ENCODE measurements at places on chromosomes 16 and 17.

DNA sequence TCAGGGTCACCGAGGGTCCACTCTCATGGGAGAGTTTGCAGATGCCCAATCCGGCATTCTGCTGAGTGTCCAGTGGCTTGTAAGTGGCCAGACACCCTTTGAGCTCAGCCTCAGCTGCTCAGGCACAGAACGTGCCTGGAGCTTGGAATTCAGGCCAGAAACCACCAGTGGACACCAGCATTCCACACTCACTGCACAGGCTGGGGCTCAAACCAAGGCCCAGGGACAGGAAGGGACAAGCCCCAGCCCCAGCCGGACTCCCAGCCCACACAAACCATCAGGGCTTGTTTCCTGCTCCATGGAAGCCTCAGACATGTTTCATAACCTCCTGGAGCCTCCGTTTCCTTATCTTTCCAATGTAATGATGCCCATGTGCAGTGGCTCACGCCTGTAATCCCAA lies 5.0 kb upstream of the NPRL3 start:
- no peak for DNase-seq

- no peak for DNase-seq
These were observed 24.3 kb downstream of the CENPV start for GRCh38 chr17:16328997-16329396.

- DNase-seq = no peak
These were observed 66.5 kb upstream of the TNRC6C start for GRCh38 chr17:77892031-77892430.

DNA sequence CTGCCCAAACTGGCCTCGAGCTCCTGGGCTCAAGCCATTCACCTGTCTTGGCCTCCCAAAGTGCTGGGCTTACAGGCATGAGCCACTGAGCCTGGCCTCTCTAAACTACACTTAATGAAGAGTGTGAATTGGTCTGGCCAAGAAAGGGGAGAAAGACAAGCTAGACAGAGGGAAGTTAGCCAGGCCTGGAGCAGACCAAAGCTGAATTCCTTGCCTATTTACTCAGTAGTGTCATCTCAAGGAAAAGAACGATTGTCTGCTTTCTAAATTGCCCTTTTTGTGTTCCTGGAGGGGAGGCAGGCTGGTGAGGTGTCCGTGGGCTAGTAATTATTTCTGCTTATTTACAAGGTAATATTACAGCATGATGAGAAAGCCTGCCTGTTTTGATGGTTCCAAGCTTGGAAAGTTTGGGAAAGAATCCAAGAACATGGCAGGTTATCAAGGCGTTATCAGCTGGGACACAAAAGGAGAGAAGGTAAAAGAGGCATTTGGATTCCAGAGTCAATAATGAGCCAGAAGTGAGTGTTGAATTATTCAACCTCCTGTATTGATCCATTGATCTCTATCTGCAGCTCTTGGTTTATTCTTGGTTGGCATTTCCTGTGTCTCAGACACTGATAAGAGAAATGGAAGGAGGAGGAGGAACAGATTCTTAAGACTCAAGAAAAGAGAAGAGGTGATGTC lies 6.3 kb upstream of the CBFB start:
- no peak for DNase-seq

- DNase-seq = no peak
These were observed 9.7 kb downstream of the RPA1 start for GRCh38 chr17:1839516-1839915.

DNA sequence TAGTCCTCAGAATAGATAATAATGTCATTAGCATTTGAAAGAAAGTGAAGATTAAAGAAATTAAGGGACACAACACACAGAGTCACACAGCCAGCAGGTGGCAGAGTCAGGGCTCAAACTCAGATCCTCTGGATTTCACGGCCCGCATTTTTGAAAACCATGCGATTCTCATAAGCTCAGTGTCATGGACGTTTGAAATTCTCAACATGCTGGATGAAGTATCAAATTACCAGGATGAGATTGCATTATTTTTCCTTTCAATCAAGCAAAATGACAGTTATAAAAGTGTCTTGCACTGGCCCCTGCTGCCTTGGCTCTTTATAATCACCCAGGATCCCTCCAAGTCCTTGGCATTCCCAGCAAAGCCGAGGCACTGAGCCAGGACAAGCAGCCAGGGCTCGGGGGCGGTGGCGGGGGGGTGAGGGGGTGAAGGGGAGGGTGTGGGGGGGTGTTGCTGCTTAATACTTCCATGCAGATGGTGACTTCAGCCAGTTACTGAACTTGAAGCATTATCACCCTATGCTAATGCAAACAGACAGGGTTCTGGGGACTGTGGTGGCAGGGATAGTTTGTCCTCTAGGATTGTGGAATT lies 6.6 kb upstream of the BMERB1 start:
- DNase-seq = peak; percentile 74

GRCh38 chr17:17737961-17738894 lies 57.0 kb downstream of the RAI1 start:
- DNase-seq = no peak

GRCh38 chr16:88705076-88705684 lies 1.0 kb downstream of the RNF166 start:
- no peak for DNase-seq

GRCh38 chr17:36534840-36535668 lies at the start of the genes MYO19 and PIGW:
MYO19 (minus strand) TSS chr17:36534868; CDS start chr17:36532538, 2,330 bp downstream.
PIGW (plus strand) TSS chr17:36534987; CDS start chr17:36537102, 2,115 bp downstream.
- peak; percentile 83 for DNase-seq

DNA sequence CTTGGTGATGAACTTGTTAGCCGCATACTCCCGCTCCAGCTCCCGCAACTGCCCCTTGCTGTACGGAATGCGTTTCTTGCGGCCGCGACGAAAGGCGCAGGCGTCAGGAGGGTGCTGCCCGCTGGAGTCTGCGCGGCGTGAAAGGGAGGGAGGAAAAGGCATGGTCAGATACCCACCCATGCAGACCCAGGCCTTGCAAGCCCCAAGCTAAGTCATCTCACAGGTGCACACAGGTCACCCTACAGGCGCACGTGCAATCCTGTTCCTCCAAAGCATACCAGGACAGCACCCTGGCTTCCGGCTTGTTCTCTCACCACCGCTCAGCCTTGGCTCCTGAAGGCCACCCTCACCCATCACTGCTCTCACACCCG lies 1.6 kb downstream of the HOXB13 start:
- DNase-seq = no peak

GRCh38 chr16:82146556-82146955 lies 23.5 kb downstream of the MPHOSPH6 start:
- no peak for DNase-seq

GRCh38 chr16:30748634-30749445 lies 615 bp downstream of the PHKG2 start:
- DNase-seq = no peak

GRCh38 chr16:69890114-69890891 lies 60.8 kb upstream of the CLEC18A start:
- no peak for DNase-seq

DNA sequence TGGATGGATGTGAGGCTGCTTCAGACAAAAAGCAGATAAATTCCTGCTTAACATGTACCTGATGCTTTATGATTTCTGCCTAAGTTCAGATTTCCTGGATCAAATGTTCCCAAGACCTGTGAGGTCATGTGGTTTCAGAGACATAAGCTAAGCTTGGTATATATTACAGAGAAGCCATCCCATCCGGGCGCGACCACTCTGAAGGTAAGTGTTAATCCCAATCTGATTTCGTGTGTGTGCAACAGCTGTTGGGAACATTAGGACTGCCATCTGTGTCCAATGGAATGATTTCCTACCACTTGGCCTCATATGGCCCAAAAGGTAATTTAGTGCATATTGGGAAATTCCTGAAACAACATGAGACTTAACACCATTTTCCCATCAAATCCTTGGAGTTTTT lies 199.1 kb downstream of the HS3ST3B1 start:
- no peak for DNase-seq

- peak; percentile 91 for DNase-seq
These were observed 1151.9 kb upstream of the GOT2 start for GRCh38 chr16:59886021-59886420.

GRCh38 chr17:46943501-46944393 lies 20.8 kb downstream of the GOSR2 start:
- DNase-seq = no peak

- DNase-seq = no peak
These were observed 172.3 kb downstream of the C16orf78 start for GRCh38 chr16:49545741-49546448.

- no peak for DNase-seq
These were observed 9.0 kb downstream of the NAT9 start for GRCh38 chr17:74767111-74767516.

DNA sequence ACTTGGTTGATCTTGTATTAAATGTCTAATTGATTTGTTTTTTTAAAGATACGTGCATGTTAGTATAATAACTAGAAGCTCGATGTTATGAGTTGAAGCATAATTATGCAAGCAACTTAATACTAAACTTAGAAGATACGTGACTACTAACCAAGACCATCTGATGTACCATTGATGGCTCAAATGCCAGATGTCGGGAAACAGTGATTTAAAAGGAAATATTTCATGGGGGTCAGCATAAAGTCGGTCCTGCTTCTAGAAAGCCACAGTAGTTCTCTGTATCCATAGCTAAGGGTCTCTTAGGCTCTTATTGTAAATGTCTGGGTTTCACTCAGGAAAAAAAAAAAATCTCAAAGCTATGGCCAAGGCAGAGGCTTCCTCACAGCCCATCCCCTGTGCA lies 61.2 kb upstream of the RBFOX1 start:
- no peak for DNase-seq

GRCh38 chr17:72887917-72888316 lies 204.6 kb downstream of the SLC39A11 start:
- DNase-seq = no peak

DNA sequence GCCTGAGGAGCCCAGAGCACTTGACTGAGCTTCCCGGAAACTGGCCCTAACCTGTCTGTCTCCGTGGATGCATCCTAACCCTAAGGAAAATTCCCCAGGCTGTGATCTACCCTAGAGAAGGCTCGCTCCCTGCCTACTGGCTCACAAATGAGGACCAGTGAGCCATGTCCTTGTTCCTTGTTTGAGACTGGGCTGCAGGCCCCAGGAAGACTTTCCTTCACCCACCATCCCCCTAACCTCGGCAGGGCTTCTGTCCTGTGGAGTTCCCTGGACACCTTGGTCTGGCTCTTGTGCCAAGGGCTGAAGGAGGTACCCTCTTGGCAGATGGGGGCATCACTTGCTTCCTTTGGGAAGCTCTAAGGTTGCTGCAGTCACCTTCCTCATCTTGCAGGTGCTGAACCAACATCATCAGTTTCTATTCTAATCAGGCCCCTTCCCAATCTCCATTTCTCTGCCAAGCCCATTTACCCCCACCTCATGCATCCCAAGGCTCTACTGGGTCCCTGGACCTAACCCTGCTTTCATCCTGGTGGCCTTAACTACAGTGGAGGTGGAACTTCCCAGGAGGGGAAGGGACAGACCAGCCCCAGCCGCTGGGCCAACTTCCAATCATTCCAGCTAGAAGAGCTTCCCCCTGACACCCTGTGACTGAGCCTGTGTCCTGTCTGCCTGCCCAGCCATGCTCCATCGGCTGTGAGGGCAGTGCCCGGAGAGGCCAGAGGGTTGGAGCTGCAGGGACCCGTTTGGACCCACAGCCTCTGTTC lies 12.4 kb downstream of the RNF40 start:
- no peak for DNase-seq

- no peak for DNase-seq
These were observed 33.0 kb upstream of the TMC5 start for GRCh38 chr16:19384656-19385055.

GRCh38 chr16:68707340-68708152 lies 29.5 kb upstream of the CDH1 start:
- DNase-seq = no peak

All from DMS 273 treated with DMSO at 0.1 percent for 48 hours (cell line).